ENCODE measurements at places on chromosomes 7 and 10.

- no peaks in the 10 kb centered on the region for H3K36me3 ChIP-seq
- H3K4me1 ChIP-seq, result no peaks in the 10 kb centered on the region
- H3K4me3 ChIP-seq, result no peak overlapping the region
Observed at GRCh38 chr7:38054199-38054598, 123.8 kb upstream of the STARD3NL start.

GRCh38 chr7:118218413-118219156 is 5.9 kb upstream of the ANKRD7 start:
- DNase-seq, result no peak
- H3K4me3 ChIP-seq, result no peak overlapping the region
- no peak overlapping the region for H3K27ac ChIP-seq

GRCh38 chr10:132829403-132829802 is 43.5 kb upstream of the NKX6-2 start:
- no peak overlapping the region for H3K4me3 ChIP-seq
- no peaks in the 10 kb centered on the region for H3K4me1 ChIP-seq
- no peak for DNase-seq
- H3K36me3 ChIP-seq, result no peaks in the 10 kb centered on the region
- no peak overlapping the region for H3K27ac ChIP-seq

GRCh38 chr10:46560952-46561351 is 4.5 kb upstream of the GPRIN2 start:
- peaks cover 8% of the 10 kb centered on the region for H3K4me1 ChIP-seq
- no peak for DNase-seq
- H3K36me3 ChIP-seq, result no peaks in the 10 kb centered on the region

GRCh38 chr7:43482679-43483252 is 100.1 kb upstream of the STK17A start:
- no peak overlapping the region for H3K4me3 ChIP-seq
- H3K27me3 ChIP-seq, result no peaks in the 10 kb centered on the region
- no peak overlapping the region for H3K27ac ChIP-seq
- no peak for DNase-seq
